ENCODE measurements at places on chromosomes 4 and X.
A peak's percentile ranks its signal among the peaks of the same experiment; 100 is the strongest.

DNA sequence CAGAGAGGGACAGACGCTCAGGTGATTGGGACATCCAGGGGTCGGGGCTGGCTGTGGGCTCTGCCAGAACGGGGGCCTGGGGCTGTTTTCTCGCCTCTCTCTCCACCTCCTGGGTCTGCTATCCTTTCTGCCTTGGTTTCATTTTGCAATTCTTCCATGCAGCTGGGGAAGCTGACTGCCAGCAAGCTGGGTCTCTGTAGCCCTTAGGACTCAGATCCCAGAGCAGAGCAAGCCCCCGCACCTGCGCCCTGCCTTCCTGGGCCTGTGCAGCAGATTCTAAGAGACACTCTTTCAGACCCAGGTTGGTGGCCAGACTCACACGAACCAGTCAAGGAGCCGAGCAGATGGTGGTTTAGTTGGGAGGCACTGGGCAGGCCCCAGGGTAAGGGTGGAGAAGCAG, 59.1 kb upstream of the GRPEL1 start:
- DNase-seq = no peak

GRCh38 chrX:10327651-10328050, 170.9 kb downstream of the CLCN4 start:
- no peak for DNase-seq

- peak; percentile 7 for DNase-seq
Observed at GRCh38 chrX:148552775-148553174, 52.4 kb downstream of the AFF2 start.

GRCh38 chr4:141350122-141350905, 129.6 kb downstream of the ZNF330 start:
- DNase-seq = no peak

DNA sequence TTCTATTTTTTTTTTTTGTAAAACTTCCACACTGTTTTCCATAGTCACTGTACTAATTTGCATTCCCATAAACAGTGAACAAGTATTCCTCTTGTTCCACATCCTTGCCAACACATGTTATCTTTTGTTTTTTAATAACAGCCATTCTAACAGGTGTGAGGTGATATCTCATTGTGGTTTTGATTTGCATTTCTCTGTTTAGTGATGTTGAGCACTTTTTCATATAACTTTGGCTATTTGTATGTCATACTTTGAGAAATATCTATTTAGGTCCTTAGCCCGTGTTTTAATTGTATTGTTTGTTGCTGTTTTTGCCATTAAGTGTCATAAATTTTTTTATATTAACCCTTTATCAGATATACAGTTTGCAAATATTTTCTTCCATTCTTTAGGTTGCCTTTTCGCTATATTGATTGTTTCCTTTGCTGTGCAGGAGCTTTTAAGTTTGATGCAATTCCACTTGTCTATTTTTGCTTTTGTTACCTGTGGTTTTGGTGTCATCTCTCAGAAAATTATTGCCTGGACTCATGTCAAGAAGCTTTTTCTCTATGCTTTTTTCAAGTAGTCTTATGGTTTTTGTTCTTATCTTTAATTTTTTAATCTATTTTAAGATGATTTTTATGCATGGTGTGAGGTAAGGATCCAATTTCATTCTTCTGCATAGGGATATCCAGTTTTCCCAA, 27.9 kb upstream of the NDNF start:
- no peak for DNase-seq

DNA sequence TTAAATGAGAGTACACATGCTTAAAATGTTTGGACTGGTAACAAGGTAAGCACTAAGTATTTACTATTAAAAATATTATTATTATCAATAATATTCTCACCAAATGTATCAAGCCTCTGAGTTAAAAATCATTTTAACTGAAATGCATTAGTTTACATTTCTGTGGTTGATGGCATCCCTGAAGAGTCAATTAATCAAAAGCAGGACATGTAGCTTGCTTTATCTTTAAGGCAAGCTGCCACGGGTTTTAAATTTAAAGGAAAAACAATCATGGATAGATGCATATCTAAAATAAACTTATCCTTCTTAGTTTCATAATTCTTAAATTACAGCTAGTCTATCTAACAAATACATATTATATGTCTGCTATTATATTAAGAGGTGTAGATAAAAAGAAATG, 584.8 kb upstream of the INTU start:
- DNase-seq = no peak

GRCh38 chr4:85783900-85784299, 308.9 kb downstream of the ARHGAP24 start:
- DNase-seq = no peak

GRCh38 chrX:31383991-31384390, 312.1 kb upstream of the FTHL17 start:
- DNase-seq = no peak

DNA sequence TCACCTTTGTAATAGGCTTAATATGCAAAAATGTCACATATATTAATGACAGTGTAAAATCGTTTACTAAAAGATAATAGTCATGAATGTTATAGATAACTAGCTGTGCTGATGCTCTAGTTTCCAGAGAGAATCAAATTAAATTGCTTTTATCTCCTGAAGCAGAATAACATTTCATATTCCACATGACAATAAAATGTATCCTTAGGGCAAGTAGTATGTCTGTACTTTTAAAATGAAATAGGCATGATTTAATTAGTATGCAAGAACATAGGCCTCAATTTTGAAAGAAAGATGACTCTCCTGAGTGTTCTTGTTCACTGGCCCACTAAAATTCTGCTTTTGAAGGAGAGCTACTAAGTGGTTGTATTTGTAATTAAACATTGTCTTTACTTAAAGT, 1027.0 kb downstream of the ARAP2 start:
- no peak for DNase-seq

DNA sequence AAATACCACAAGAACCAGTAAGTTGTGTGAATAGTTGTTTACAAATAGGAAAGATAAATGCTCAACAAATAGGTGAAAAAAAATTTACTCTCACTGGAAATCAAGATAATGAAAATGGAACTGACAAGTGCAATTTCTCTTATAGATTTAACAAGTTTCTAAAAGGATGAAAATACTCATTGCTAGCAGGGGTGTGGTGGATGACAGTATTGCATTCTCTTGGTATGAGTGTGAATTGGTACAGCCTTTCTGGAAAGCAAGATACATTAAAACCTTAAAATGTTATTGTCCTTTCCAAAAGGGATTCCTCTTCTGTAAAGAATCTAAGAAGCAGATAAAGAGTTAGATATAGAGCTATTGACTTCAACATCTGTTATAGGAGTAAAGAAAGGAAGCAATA, 240.0 kb upstream of the RPS6KA3 start:
- DNase-seq = no peak

- DNase-seq = peak; percentile 63
Observed at GRCh38 chrX:20066968-20067708, 49.6 kb downstream of the MAP7D2 start.

GRCh38 chr4:176538217-176538925, 218.6 kb downstream of the SPCS3 start:
- no peak for DNase-seq

DNA sequence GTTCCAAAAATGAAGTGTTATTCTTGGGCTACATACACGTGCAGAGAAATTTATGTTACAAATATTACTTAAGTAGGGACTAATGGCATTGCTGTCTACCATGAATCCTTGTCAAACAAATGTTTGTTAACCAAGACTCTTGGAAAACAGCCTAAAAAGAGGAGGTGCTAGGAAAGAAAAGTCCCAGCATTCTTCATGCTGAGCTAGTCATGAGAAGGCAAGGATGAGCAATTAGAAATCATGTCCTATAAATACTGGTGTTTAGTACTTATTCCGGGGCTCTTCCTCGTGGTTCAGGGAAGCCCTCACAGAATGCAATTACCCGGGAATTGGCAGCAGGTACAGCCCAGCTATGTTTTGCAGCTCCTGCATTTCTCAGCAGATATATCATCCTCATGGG, 378.1 kb upstream of the FTHL17 start:
- DNase-seq = no peak

DNA sequence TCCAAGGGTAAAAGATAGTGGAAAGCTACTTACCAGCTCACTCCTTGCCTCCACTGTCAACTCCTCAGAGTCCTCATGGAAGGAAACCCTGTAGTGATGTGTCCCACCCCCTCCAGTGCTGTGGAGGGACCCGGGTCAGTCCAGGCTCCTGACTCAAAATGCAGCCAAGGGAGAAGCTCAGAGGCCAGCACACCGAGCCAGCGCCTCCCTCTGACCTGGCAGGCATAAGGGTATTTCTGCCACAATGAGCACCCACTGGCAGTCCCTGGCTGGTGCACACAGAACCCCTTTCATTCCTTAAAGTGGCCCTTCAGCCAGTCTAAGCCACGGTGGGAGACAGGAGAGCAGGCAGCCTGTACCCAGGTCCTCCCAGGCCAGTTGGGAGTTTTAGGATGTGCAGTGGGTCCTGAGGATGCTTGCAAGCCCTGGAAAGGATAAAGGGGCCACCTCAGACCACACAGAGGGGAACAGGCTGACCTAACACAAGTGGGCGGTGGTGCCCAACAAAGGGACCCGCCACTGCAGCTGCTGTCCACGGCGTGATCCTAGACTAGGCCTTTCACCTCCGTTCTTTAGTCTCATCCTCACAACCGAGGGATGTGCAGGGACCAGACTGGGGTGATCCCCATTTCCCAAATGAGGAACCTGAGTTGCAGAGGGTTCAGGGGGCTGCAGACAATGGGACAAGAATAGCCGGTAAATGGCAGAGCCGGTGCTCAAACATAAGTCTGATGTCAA, 5.7 kb downstream of the JAKMIP1 start:
- DNase-seq = no peak

- no peak for DNase-seq
Observed at GRCh38 chrX:31298916-31299315, 227.1 kb upstream of the FTHL17 start.

DNA sequence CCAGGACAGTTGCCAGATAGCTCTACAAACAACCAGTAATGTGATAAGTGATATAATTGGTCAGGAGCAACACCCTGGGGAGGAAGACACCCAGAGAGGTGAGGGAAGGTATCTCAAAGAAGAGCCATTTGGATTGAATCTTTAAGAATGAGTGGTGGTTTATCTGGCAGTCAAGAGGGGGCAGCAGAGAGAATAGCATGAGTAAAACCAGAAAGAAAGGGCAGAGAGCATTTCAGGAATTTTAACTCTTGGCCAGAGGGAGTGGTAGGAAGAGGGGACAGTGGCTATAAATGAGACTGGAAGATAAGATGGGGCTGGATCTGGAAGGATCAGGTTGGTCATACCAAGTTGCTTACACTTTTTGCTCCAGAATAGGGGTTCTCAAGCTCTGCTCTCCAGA, 5.9 kb upstream of the SEPTIN6 start:
- DNase-seq = peak; percentile 58

DNA sequence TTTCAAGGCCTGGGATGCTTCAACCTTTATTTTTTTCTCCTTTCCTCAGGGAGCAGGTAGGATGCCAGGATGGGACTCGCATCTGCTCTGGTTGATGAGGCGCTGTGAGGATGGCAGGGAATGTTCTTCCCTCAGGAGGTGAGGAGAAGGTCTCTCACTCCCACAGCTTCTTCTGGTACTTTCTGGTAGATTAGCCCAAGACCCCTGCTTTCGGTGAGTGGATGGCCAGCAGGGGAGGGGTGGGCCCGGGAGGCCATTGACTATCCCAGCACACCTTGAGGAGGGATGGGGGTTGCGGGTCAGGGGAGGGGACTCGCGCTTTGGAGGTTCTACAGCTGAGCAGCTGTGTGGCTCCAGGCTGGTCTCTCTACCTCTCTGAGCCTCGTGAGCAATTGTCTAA, 14.8 kb downstream of the CYTL1 start:
- DNase-seq = no peak

DNA sequence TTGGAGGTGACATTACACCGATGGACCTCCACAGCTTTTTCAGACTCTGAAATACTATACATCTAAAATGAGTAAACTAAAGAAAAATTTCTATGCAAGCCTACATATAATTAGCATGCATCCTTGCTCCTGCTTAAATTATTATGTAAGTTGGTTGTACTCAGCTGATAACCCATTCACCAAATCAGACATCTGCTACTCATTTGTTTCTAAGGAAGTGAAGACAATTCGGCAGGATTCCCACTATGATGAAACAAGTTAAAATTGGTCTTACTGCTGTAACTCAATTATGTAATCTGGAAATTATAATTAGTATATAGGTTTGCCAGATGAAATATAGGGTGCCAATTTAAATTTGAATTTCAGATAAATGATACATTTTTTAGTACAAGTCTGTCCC, 59.5 kb upstream of the FGF13 start:
- no peak for DNase-seq

DNA sequence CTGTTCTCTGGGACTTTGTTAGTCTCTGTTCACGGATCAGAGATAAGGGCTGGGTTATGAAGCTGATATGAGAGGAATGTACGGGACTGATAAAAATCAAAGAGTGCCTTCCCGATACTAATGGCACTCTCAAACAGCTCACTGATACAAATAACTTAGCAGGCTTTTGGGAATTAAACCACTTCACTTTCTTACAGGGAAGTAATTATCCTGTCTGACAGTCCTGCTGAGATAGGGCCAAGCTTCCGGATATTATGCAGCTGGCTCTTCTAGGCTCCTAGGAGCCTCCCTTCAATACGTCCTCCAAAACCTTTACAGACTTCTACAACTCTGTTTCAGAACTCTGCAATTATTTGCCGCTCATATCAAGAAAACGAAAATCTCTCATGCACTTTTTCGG, 418.0 kb downstream of the NLGN4X start:
- DNase-seq = no peak

GRCh38 chrX:9758021-9758638, 7.5 kb downstream of the GPR143 start:
- no peak for DNase-seq

DNA sequence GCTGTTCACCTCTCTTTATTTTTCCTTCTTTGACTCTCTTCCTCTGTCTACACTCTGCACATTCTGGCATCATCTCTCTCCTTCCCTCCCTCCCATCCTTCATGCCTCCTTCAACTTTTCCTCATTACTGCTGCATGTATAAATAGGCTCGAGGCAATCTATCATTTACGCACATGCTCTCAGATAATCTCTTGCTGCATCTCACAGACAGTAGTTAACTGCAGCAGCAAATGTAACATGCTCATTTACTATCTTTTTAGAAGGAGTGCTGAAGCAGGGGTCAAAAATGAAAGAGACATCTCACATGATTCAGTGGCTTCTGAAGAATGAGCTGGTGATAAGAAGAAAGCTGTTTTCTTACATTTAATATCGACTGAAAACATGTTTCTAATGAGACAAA, 127.7 kb downstream of the RASL11B start:
- DNase-seq = no peak

- DNase-seq = no peak
Observed at GRCh38 chr4:149009223-149009622, 567.0 kb upstream of the NR3C2 start.

- no peak for DNase-seq
Observed at GRCh38 chrX:37332987-37333658, 16.0 kb upstream of the PRRG1 start.

GRCh38 chr4:3708103-3708510, 58.1 kb upstream of the ADRA2C start:
- DNase-seq = no peak

DNA sequence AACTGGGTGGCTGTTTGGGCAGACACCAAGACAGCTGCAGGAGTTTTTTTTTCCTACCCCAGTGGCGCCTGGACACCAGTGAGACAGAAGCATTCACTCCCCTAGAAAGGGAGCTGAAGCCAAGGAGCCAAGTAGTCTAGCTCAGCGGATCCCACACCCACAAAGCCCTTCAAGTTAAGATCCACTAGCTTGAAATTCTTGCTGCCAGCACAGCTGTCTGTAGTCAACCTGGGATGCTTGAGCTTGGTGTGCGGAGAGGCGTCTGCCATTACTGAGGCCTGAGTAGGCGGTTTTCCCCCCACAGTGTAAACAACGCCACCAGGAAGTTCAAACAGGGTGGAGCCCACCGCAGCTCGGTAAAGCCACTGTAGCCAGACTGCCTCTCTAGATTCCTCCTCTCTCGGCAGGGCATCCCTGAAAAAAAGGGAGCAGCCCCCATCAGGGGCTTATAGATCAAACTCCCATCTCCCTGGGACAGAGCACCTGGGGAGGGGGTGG, 171.4 kb downstream of the ARHGEF9 start:
- DNase-seq = no peak

All from GM12865 (cell line).